ENCODE measurements at places on chromosomes 3 and 15.

GRCh38 chr3:112807685-112808084 is 39.0 kb downstream of the CD200R1L start:
- DNase-seq = no peak

GRCh38 chr15:69141286-69141701 is 19.1 kb upstream of the GLCE start:
- no peak for DNase-seq

DNA sequence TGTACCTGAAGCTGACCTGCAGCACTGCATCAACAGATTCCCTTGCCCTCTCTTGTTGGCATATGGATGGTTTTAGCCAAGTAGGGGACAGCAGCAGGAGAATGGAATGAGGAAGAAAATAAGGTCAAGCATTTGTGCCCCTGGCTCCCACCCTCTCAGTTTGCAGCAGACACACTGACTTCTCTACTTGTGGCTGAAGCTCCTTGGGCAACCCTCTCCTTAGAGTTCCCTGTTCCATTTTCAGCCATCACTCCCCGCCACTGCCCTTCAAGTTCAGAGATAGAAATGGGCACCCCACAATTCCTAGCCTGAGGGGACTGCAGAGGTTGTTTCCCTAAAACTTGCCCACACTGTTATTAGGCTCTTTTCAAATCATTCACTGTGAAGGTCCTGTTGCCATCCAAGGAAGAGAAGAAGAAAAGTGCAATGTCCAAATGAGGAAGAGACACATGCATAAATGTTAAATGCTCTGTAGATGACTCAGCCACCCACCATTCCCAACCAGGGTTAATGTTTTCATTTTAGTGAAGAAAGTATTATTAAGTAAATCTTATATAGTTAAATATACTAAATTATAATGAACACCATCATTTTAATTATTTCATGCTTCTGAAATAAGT is 295.9 kb upstream of the UBE2E2 start:
- DNase-seq = no peak

DNA sequence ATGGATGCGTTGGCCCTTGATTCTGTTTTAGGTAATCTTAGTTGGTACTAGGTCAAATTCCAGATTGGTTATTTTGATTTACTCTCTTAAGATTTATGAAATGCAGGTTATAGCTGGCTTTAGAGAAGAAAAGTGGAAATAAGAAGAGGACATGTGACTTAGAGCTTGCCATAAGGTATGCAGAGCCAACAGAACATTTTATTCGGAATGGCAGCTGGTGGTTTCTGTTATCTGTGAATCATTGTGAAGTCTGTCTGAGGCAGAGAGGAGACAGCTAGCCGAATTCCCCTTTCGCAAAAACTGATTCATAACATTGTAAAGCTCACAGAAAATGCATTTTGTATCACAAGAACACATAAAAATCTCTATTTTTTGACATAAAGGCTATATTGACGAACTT is 82.1 kb downstream of the FILIP1L start:
- no peak for DNase-seq

DNA sequence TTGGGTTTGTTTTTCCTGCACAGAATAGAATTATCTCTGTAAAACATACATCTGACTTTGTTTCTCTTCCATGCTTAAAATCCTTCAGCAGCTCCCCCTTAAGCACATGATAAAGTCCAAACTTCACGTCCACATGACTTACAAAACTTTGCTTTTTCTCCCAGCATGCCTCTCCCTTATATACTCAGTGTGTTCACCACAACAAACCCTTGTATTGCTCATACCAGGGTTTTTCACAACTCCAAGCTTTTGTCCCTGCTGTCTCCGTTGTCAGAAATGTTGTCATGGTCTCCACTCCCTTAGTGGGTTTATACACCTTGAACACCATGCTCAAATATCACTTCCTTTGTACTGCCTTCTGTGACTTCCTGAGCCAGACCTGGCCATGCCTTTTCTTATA is 91.1 kb upstream of the MITF start:
- DNase-seq = no peak

- no peak for DNase-seq
These were observed 122.7 kb downstream of the WNT5A start for GRCh38 chr3:55364421-55364820.

DNA sequence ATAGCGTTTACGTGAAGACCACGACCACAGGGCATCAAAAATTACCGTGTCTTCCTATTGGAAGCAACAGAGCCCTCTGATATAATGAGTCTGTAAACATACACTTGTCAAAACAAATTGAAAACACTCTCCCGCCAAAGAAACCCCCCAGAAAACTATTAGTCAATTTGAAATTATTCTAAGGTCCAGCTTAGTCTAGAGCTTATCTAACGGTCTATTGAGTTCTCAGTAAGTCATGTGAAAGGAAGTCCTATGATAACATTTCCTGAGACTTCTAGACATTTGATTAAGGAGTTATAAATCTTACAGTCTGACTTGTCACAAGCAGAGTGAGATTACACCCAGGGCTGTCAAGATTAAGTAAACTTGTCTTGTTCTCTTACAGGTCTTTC is 356.3 kb downstream of the FOXP1 start:
- DNase-seq = no peak

GRCh38 chr15:27956285-27956684 is 142.8 kb downstream of the OCA2 start:
- no peak for DNase-seq

GRCh38 chr3:129371041-129371826 is 57.2 kb downstream of the EFCAB12 start:
- no peak for DNase-seq

- DNase-seq = no peak
These were observed 3.8 kb downstream of the ANP32A start for GRCh38 chr15:68816795-68817303.

- no peak for DNase-seq
These were observed 53.4 kb upstream of the PIAS1 start for GRCh38 chr15:68000754-68001153.

DNA sequence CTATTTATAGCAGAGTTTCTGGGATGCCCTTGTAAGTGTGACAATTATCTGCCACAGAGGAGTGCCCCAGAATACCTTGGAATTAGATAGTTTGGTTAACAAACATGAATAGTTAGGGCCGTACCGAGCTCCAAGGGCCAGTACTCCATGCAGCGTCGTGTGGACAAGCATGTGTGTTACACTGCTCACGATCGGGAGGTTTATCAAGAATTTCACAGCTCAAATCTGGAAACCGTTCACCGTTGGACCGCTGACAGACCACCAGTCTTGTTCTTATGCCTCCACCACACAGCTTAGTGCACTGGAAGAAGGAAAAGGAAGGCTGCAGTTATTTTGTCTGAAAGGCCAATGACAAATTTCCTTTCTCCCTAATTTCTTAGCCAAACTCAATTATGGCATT is 93.7 kb downstream of the ADAMTS9 start:
- DNase-seq = no peak

DNA sequence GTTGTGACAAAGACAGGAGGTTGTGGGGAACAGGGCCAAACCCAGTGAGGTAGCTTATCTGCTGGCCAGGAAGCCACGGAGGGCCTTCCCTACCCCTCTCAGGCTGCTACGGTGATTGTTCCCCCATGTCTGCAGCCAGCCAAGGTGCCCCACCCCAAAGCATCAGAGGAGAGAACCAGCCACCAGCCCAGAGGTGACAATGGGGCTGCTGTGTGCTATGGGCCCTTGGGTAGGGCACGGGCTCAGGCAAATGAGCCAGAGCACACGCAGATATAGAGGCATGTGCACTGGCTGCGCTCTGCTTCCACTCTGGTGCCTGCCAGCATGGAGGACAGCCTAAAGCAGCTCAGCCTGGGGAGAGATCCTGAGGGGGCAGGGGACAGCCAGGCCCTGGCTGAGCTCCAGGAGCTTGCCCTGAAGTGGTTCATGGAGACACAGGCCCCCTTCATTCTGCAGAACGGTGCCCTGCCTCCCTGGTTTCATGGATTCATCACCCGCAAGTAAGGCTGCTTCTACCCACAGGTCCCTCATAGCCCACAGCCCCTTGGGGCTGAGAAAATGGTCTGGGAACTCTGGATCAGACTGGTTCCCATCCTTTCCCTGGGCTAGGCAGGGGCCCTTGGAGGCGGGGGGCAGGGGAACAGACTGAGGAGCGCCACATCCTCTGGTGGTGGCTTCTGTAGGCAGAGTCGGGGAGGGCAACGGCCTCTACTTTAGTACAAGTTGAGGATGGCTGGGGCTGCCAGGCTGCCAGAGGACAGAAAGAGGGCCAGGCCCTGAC is at the start of gene SH2D7:
Gene SH2D7, plus strand, starts transcription at position 301 of the 781 bp plus-strand sequence. Its CDS starts 24 bp downstream, at position 325.
- no peak for DNase-seq

GRCh38 chr3:61704807-61705206 is 143.4 kb downstream of the PTPRG start:
- no peak for DNase-seq

DNA sequence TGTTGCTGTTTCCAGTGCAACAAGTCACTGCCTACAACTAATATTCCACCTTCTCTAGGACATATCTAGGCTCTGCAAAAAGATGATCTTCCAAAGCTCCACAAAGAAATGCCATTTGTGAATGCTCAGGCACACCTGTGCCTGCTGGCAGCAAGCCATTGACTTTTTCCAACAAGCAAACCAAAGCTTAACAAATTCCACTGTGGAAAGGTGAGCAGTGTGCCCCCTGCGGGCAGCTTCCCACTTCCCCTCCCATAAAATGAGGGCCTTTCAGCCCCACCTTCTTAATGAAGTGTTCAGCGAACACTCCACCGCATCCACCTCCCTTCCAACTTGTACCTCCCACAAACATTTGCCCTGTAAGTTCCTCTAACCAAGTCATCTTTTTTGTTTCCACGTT is 157.5 kb upstream of the SLC24A5 start:
- no peak for DNase-seq

- DNase-seq = no peak
These were observed 604.3 kb upstream of the CFAP20DC start for GRCh38 chr3:59654123-59654479.

DNA sequence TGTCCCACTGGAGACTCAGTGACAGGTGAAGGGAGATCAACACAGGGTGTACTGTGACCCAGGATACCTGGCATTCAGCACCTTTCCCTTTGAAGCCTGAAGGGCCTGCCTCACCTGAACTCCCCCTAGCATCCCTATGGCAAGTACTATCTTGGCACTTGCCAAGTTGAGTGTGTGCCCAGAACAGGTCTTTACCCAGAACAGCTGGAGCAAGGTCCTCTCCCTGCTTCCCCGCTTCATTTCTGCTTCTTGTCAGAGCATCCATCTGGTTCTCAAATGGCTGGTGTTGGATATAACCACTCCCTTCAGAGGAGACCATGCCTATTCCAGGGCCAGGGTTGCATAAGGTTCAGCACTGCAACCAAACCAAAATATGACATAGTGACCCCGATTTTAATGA is 73.0 kb downstream of the FAM43A start:
- no peak for DNase-seq

DNA sequence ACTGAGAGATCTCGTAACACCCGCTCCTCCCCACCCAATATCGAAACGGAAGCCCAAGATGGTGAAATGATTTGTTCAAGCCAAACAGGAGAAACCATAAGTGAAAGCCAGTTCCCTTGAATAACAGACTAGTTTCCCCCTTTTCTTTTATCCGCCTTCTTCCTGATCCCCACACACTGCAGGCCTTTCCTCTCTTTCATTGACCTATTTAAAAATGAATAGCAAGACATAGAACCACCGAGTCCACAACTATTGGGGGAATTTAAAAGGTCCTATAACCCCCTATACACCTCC is 382 bp upstream of the COX17 start:
- no peak for DNase-seq

- DNase-seq = no peak
These were observed 433.8 kb upstream of the RBMS3 start for GRCh38 chr3:28846971-28847478.

DNA sequence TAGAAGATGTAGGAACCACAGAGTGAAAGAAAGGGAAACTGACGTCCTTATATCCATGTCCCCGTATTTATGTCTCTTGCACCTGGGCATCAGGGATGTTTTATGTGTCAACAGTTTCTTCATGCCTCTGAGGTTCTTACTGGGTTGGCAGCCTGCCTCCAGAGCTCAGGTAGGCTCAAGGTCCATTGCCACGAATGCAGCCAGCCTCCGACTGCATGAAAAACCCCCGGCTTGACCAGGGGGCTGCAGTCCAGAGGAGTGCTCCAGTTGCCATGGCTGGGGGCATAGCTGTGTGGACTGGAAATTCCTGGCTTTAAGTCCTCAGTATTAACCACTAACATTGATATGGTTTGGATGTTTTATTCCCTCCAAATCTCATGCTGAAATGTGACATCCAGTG is 2.8 kb upstream of the CSPG5 start:
- no peak for DNase-seq

DNA sequence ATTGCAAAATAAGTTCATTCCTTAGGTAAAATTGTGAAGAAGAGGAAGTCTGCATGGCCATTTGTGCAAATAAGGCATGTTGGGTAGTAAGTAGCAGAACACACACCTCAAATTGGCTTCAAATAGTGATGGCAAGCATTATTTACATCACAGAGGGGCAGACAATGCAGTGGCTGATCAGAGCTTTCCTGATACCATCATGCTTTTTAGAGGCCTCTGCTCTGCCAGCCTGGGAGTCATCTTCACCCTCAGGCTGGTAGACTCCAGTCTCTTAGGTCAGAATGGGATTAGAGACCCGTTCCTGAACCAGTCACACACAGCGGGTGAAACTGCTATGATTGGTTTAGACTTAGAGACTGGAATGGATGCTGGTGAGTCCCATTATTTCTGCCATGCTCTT is 396.0 kb upstream of the MCTP2 start:
- DNase-seq = no peak

- no peak for DNase-seq
These were observed 57.5 kb upstream of the TRA2B start for GRCh38 chr3:185995352-185995751.

DNA sequence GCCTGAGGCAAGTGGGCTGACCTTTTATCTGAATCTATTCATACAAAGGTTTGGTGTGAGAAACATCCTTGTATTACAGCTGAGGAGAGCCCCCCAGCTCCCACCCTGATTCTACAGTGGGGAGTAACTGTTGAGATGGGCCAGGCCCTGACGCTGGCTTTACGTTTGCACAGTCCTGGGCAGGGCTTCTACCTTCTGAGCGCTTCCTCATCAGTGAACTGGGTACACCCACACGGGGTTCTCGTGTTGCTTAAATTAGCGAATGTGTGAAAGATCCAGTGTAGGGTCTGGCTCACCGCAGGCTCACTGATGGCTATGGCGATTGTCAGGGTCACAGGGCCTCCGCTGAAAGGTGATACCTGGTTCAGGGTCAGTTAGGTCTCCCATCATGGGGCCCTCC is 7.3 kb upstream of the GHRL start:
- no peak for DNase-seq

- DNase-seq = no peak
These were observed 1048.5 kb downstream of the NTRK3 start for GRCh38 chr15:87207990-87208580.

- DNase-seq = no peak
These were observed 141.5 kb upstream of the BFSP2 start for GRCh38 chr3:133258358-133258757.

- no peak for DNase-seq
These were observed 120.2 kb upstream of the IGSF10 start for GRCh38 chr3:151581035-151581434.

GRCh38 chr3:141057946-141058800 is 7.0 kb downstream of the SPSB4 start:
- no peak for DNase-seq

DNA sequence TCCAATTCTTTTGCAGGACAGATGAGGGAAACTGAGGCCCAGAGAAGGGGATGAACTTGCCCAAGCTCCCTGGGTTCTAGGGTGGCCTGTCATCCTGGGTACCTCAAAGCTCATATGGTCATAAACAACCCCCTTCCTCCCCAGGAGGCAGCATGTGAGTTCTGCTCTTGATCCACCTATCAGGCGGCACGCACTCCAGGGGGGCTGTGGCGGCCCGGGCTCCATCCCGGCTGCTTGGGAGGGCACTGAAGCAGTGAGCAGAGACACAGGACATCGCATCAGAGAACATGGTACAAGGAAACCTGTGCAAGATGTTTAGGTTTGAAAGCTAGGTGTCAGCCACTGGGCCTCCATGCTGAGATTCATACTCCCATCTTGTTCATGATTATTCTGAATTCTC is 34.2 kb downstream of the CPN2 start:
- no peak for DNase-seq

Data from activated CD4-positive, CD25-positive, alpha-beta regulatory T cell treated with anti-CD3 and anti-CD28 coated beads, Interleukin-2, amount 50 U/mL, for 72 hours (primary cell).